Metanephros (tissue), 2 donors: ENCODE measurements at places on chromosomes 11 and 22. TPM values are rescaled to one million over a fixed set of nuclear protein-coding genes. Genes with fewer than 3 reads are reported as not detected.

Gene LRP4
- 25.2 TPM for total RNA-seq

Gene GP1BB
- 16.9 TPM for total RNA-seq

Gene SCGB2A2
- total RNA-seq: not detected

Gene SHISAL1
- total RNA-seq: 2.7 TPM
